ENCODE measurements at places on chromosomes 12 and 14.

GRCh38 chr12:56521209-56521589, 421 bp upstream of the RBMS2 start:
- DNase-seq = no peak

GRCh38 chr12:130596241-130596640, 119.9 kb downstream of the RIMBP2 start:
- no peak for DNase-seq

GRCh38 chr12:15688838-15689625, 100.2 kb downstream of the EPS8 start:
- DNase-seq = no peak

DNA sequence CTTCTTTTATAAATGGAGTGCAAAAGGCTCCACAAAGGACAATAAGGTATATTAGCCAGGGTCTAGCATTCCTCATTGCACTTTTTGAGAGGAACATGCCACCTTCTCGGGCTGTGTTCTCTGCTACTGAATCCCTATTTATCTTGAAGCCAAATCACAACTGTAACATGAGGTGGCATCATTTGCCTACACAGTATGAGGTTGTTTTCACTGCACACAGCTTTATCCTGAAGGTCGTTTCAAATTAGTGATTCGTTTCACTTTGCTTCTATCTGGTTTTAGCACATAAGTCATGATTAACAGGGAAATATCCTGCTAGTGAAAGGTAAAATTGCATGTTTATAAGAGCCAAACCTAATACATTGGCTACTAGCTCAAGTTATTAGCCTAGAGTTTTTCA, 153.8 kb downstream of the SLC35F4 start:
- DNase-seq = no peak

DNA sequence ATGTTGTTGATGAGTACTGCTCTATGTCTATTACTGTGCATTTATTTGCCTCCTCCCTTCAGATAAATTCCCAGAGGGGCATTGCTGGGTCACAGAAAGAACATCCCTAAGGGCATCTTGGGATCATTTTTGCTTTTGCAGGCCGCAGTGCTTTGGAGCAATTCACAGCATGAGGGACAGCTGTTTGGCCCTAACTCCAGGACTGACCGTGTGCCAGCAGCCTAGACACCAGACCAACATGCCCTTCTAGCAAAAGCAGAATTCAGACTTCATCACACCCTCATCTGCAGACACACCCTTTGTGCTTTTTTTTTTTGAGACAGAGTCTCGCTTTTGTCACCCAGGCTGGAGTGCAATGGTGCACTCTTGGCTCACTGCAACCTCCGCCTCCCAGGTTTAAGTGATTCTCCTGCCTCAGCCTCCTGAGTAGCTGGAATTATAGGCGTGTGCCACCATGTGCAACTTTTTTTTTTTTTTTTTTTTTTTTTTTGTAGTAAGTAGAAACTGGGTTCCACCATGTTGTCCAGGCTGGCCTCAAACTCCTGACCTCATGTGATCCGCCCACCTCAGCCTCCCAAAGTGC, 31.0 kb downstream of the RNF34 start:
- no peak for DNase-seq

- DNase-seq = no peak
Measured at GRCh38 chr12:122825773-122826724, 9.2 kb upstream of the HIP1R start.

DNA sequence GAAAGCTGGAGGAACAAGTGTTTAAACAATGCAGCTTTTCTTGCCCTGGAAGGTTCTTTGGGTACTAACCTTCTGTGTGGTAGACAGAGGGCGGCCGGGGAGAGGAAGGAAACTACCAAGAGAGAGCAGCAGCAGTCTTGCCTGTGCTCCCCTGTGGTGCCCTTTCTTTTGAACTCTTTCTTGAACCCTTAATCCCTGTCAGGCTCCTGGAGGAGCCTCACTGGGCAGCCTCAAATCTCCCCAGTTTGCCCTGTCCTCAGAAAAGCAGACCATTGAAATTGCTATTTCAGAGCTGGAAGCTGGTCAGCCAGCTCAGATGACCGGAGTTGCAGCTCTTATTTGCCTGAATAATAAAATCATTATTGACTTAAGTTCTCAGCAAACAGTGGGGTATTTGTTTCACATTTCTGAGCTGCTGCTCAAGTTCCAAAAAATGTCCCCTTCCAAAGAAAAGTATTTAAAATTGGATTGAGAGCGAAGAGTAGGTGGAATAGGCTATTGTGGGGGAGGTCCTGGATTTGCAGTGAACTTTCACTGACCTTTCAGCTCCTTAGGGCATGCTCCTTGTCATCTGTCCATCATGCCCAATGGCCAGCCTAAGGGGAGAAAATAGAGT, 42.1 kb upstream of the RNASE3 start:
- DNase-seq = no peak
